ENCODE measurements at places on chromosomes 6 and 20. TPM values are rescaled to one million over a fixed set of nuclear protein-coding genes. Genes with fewer than 3 reads are reported as not detected.

DNA sequence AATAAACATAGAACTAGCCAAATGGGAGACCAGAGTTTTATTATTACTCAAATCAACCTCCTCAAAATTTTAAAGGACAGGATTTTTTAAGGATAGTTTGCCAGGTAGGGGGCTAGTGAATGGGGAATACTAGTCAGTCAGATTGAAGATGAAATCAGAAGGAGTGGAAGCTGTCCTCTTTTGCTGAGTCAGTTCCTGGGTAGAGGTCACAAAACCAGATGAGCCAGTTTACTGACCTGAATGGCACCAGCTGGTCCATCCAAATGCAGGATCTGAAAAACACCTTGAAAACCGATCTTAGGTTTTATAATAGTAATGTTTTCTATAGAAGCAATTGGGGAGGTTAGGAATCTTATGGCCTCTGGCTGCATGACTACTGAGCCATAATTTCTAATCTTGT, 558.2 kb downstream of the PKHD1 start:
- no peaks in the 10 kb centered on the region for H3K27me3 ChIP-seq
- H3K4me3 ChIP-seq, result no peak overlapping the region
- no peaks in the 10 kb centered on the region for H3K36me3 ChIP-seq
- no peak for DNase-seq
- H3K4me1 ChIP-seq, result no peaks in the 10 kb centered on the region

GRCh38 chr6:113076816-113077215, 729.7 kb downstream of the RFPL4B start:
- H3K27me3 ChIP-seq, result no peaks in the 10 kb centered on the region
- DNase-seq, result no peak
- peaks cover 4% of the 10 kb centered on the region for H3K4me1 ChIP-seq
- H3K27ac ChIP-seq, result no peak overlapping the region
- no peak overlapping the region for H3K4me3 ChIP-seq

DNA sequence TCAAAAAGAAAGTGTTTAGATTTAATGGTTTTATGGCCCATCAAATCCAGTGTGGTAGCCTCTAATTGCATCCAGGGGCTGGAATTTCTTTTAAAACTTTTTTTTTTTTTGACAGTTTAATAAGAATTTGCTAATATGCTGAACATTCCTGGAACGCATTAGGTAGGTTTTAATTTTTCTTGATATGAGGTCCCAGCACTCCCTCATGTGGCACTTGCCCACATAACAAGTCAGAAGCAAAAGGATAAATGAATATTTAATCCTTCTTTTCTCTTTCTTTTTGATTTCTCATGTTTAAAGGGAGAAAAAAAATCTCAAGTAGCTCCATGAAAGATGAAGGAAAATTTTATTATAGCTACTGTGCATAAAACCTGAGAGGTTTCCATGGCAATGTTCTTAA, 13.5 kb downstream of the HAO1 start:
- H3K4me1 ChIP-seq, result no peaks in the 10 kb centered on the region
- H3K27ac ChIP-seq, result no peak overlapping the region
- H3K4me3 ChIP-seq, result no peak overlapping the region
- no peaks in the 10 kb centered on the region for H3K27me3 ChIP-seq
- no peak for DNase-seq

GRCh38 chr6:34589691-34590090, 33.6 kb upstream of the SPDEF start:
- DNase-seq, result no peak
- no peak overlapping the region for H3K4me3 ChIP-seq
- no peak overlapping the region for H3K27ac ChIP-seq
- H3K27me3 ChIP-seq, result no peaks in the 10 kb centered on the region
- no peaks in the 10 kb centered on the region for H3K36me3 ChIP-seq

DNA sequence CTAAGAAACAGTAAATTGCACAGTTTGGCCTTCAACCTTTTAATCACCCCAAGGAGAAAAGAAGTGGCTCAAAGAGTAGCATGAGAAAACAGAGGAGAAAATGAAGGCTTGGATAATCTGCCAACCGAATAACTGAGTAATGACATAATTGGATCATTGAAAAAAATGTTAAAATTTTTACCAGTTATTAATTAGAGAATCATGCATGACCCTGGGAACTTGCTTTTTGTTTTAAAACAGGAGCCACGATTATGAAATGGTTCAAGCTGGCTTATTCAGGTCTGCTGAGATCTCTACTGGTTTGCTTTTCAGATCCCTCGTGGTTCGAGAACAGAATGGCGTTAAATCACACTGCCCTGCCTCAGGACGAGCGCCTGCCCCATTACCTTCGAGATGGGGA, at the start of gene OPN5:
TSS of gene OPN5 (plus strand) at position 301 of the 400 bp plus-strand sequence. CDS start at position 336, 35 bp downstream.
- H3K36me3 ChIP-seq, result no peaks in the 10 kb centered on the region
- H3K4me3 ChIP-seq, result no peak within 1 kb of the TSS
- H3K27me3 ChIP-seq, result no peaks in the 10 kb centered on the region
- no peaks in the 10 kb centered on the region for H3K4me1 ChIP-seq
- H3K27ac ChIP-seq, result no peak within 1 kb of the TSS

The MCCD1 gene
- not detected for total RNA-seq
